Stimulated activated CD4-positive, alpha-beta T cell treated with anti-CD3 and anti-CD28 coated beads, TNF-alpha, amount 100 ng/mL, for 48 hours (primary cell): ENCODE measurements at places on chromosomes 6 and 20.

- DNase-seq, result no peak
These were observed 95.5 kb downstream of the CEBPB start for GRCh38 chr20:50286174-50286511.

- peak; percentile 56 for DNase-seq
These were observed 24.7 kb upstream of the PYGB start for GRCh38 chr20:25223179-25223661.

DNA sequence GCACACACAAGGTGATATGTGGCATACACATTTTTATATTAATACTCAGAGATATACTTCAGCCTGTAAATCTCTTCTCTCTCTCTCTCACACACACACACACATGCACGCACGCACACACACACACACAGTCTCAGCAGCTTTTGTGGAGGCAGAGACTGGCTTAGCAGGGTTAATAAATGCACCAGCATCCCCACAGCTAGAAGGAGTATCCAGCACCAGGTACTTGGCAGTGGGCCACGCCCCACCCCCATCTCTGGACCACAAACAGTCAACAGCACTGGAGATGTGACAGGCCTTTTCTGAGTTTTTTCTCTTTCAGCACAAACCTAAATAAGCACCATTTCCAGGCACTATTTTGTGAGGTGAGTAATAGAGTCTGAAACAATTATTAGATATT is 47.3 kb upstream of the LRFN2 start:
- no peak for DNase-seq

GRCh38 chr6:43001843-43002242 is 11.9 kb downstream of the MEA1 start:
- no peak for DNase-seq

DNA sequence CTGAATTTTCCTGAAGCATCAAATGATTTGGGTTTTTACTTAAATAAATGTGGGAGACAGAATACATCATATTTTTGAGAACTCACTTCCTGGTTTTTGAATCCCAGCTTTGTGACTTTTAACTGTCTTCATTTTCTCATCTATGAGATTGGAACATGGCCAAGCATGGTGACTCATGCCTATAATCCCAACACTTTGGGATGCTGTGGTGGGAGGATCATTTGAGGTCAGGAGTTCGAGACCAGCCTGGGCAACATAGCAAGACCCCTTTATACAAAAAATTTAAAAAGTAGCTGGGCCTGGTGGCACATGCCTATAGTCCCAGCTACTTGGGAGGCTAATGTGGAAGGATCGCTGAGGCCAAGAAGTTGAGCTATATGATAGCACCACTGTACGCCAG is 122.3 kb downstream of the QKI start:
- DNase-seq, result no peak

DNA sequence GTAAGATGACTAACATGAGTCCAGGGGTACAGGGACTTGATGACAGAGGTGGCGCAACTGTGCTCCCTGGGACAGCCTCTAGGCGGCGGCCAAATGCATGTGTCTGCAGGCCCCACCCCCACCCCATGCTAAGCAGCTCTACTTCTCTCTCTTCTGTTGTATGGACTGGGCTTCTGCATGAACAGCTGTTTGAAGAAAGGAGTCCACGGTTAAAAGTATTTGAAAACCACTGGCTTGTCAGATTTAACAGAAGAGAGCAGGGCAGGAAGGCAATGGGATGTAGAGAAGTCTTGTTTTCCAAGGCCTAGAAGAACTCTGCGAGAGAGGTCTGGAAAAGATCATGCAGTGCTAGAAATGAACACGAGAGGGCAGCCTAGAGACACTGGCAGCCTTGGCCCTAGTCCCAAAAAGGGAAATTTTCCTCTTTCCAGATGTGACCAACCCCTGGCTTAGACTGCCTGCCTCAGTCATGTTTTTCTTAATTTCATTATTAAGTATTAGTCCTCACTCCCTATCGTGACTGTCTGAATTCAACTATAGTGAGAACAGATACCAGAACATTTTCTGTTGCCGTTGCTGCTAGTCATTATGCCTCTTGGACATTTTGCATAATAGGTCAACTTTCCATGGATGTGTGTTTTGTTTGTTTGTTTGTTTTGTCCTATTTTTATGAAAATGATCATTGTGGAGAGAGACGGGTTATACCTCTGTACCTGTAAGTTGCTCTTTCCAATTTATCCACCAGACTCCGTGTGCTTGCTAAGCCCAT is 265.0 kb downstream of the ADGRG6 start:
- peak; percentile 28 for DNase-seq

GRCh38 chr6:163387317-163387716 is 27.2 kb upstream of the QKI start:
- DNase-seq, result no peak

- no peak for DNase-seq
These were observed 12.1 kb upstream of the EYS start for GRCh38 chr6:65719101-65719500.

DNA sequence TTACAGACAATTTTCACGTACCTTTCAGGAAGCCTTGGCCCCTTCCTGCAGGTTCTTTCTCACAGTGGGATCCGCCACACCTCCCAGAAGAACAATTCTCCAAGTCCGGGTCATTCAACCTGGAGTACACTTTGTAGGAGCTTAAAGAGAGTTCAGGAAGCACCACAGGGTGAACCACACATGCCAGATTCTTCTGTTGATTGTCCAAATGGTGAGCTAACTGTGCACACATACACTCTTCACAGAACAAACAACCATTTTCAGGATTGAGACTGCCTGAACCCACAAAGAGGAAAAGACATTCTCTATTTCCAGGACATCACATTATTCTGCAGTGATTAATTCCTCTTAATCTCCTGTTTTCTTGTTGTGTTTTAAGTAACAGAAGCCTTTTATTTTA is 51.0 kb downstream of the SCGN start:
- no peak for DNase-seq

DNA sequence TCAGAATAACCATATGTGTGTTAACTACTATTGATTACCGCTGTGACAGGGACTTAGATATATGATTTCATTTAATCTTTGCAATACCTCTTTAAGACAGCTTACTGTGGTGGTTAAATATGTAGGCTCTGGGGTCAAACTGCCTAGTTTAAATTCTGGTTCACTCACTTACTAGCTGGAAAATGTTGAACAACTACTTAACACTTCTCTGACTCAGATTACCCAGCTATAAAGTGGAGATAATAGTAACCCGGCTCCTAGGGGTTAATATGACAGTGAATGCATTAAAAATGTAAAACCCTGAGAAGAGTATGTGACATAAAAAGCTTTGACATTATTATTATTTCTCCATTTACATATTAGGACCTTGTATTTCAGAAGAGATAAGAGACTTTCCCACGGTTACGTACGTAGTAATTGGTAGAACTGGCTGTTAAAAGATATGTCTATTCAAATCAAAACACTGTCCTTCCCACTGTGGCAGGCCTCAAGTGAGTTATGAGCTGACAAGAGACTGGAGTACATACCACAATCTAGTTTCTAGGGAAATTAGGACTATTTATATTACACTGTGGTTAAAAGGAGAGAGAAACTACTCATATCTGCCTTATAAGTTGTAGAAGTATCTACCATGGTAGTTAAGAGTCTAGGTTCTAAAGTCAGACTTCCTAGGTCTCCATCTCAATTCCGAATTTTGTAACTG is 4.4 kb upstream of the PLCB1 start:
- no peak for DNase-seq

DNA sequence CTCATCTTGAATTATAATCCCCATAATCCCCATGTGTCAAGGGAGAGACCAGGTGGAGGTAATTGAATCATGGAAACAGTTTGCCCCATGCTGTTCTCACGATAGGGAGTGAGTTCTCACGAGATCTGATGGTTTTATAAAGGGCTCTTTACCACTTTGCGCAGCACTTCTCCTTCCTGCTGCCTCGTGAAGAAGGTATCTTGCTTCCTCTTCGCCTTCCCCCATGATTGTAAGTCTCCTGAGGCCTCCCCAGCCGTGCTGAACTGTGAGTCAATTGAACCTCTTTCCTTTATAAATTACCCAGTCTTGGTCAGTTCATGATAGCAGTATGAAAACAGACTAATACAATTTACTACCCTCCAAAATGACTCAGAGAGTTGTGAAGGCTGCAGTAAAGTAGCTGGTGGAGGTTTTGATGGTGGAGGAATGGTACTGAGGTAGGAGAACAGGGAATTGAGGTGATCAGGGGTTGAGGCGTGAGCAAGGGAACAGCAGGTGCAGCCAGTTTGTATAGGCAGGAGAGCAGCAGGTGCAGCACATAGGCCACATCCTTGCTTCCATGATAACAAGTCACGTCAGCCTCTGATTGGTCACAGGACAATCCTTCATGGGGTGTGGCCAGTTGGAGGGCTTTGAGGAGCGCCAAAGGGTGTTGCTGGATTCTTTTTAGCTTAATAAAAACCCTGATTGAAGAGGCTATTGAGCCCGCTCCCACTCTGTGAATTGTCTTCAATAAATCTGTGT is 150.0 kb downstream of the CDC5L start:
- DNase-seq, result no peak

DNA sequence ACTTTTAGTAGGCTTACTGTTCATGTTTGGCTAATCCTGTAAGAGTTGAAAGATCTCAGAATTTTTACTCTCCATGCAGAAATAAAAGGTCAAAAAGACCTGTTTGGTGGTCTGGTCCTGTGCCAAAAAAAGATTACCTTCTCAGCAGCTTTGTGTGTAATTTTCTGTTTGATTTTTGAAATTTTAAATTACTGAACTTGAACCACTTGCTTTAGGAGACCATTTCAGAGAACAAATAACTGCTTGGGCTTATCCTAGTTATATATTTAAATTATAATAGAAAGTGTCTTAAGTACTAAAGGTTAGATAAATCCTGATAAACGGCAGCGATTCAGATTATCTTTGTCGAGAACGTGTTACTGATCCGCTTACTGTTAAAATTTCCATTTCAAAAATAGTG is 118.3 kb upstream of the GRIK2 start:
- no peak for DNase-seq

DNA sequence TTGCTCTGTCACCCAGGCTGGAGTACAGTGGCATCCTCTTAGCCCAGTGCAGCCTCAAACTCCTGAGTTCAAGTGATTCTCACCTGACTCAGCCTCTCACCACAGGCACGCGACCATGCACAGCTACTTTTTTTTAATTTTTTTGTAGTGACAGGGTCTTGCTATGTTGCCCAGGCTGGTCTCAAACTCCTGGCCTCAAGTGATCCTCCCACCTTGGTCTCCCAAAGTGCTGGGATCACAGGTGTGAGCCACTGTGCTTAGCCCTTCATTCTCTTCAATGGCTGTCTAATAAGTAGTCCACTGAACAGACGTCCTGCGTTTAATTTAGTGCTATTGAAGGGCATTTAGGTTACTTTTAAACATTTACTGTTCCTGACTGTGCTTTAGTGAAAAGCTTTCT is 27.3 kb downstream of the KDM1B start:
- DNase-seq, result no peak

DNA sequence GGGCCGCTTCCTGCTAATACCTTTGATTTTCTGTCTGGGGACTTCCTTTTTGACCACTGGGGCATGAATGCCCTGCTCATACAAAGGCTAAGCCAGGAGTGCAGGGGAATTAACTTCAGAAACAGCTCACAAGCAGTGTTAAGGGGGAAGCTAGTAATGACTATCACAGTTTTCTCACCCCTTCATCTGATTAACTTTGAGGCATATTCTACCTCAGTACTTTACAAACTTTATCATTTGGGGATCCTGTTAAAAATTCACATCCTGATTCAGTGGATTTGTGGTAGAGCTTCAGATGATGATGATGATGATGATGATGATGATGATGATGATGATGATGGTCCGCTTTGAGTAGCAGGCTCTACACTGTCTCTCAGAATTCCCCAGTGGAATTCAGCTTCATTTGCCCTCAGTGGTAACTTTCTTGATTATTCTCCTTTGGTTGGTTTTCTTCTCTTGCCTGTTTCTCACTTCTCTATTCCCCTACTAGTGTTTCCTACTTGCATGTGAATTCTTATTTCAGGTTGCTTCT is 78.4 kb upstream of the TMEM170B start:
- no peak for DNase-seq

DNA sequence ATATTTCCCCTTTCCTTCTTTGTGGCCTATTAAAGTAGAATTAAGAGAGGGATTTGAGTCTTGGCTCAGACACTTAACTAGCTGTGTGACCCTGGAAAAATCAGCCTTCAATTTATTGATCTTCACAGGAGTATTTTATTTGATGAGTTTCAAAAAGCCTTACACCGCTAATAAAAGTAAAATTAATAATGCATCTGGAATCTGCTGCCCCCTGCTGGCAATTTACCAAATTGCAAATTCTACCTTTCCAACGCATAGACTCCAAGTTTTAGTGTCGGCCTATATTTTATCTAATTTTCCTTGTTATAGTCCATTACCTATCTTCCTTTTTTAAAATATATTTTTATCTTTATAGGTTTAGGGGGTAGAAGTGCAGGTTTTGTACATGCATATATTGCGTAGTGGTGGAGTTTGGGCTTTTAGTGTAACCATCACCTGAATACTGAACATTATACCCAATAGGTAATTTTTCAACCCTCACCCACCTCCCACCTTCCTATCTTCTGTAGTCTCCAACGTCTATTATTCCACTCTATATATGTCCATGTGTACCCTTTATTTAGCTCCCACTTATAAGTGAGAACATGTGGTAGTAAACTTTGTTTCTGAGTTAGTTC is 46.3 kb downstream of the GOPC start:
- no peak for DNase-seq

GRCh38 chr6:44194326-44194725 is 22.4 kb upstream of the MYMX start:
- DNase-seq, result no peak

- no peak for DNase-seq
These were observed 102.3 kb downstream of the DST start for GRCh38 chr6:56540232-56541029.

DNA sequence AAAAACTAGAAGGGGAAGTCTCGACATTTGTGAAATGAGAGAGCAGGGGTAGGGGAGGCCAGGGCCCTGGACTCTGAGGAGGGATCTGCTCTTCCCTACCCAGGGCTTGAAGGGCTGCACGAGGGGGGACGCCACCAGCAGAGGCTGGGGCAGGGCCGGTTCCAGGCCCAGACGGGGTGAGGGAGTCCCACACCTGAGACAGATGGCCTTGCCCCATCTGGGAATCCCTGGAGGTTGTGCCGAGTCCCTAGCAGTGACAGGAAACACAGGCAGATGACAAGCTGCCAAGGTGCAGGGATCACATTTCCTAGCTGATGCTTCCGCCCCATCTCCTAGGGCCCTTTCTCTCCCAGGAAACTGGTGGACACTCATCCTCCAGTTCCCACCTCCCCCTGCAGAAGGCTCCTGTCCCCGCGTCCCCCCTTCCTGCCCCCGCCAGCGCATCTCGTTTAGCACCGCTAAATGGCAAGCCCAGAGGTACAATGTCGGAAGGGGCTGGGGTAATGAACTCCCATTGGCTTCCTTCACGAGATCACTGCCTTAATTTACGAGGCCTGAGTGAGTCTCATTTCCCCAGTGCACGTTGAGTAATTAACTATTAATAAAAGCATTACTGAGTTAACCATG is 35.2 kb upstream of the CDH22 start:
- no peak for DNase-seq

GRCh38 chr20:17014217-17014616 is 212.6 kb upstream of the PCSK2 start:
- no peak for DNase-seq

- no peak for DNase-seq
These were observed 356 bp downstream of the BYSL start for GRCh38 chr6:41921712-41921998.

- no peak for DNase-seq
These were observed 293.0 kb upstream of the PRDM1 start for GRCh38 chr6:105793130-105793529.
